ENCODE measurements at places on chromosomes 3 and 15.

DNA sequence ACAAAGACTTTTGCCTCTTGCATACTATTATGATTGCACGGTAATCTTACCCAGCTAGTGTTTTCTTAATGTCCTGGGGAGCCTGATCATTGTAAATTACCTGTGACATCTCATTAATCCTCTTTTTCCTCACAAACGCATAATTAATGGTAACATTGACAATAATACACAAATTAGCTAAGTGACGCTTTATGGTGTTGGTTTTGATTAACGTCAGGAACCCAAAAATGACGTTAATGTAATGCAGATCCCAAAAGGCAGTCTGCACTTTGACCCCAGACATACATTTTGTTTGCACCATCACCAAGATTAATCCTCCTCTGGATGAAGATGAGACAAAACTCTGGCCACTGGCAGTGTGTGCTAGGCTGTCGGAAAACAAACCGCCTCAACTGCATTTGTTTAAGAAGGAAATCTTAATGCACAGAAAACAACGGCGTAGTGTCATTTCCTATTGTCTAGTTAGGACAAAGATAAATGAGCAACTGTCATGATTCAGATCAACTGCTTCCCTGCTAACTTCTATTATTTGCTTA lies 83.9 kb upstream of the CDIN1 start:
- DNase-seq: peak; percentile 81

- peak; percentile 84 for DNase-seq
Measured at GRCh38 chr15:80695099-80695910, at the start of gene ABHD17C. Gene ABHD17C, plus strand, starts transcription at chr15:80695310. Its CDS starts 120 bp downstream, at chr15:80695430.

- DNase-seq: no peak
Measured at GRCh38 chr3:148331081-148331846, 366.4 kb upstream of the AGTR1 start.

- DNase-seq: no peak
Measured at GRCh38 chr3:149949181-149949580, 21.5 kb downstream of the PFN2 start.

Data from eye (tissue), 1 donor.